ENCODE measurements at places on chromosomes 6 and 20. TPM values are rescaled to one million over a fixed set of nuclear protein-coding genes. Genes with fewer than 3 reads are reported as not detected.

Gene PHF10
- 9.6 TPM for total RNA-seq

Gene KHDC3L
- total RNA-seq: not detected

Gene CALHM5
- 6.3 TPM for total RNA-seq

Gene NKX2-4
- total RNA-seq: not detected

Gene OR12D2
- not detected for total RNA-seq

Gene KCNG1
- total RNA-seq: 15.2 TPM

Gene IRF4
- under 0.01 TPM for total RNA-seq

Gene WFDC2
- total RNA-seq: not detected

Gene C4B
- 6.8 TPM for total RNA-seq

Gene COL9A1
- not detected for total RNA-seq

Gene BTBD3
- total RNA-seq: 47.6 TPM

Gene ANKRD66
- not detected for total RNA-seq

Gene ADGRG6
- 0.33 TPM for total RNA-seq

Gene PRKN
- 7.4 TPM for total RNA-seq

Gene CCN6
- total RNA-seq: not detected

Gene RTEL1
- 12.2 TPM for total RNA-seq

Gene PRR18
- not detected for total RNA-seq

Gene SRXN1
- 73.0 TPM for total RNA-seq

Gene TBXT
- not detected for total RNA-seq

Gene TRIM10
- not detected for total RNA-seq

Gene PHACTR1
- 2.3 TPM for total RNA-seq

Gene PRDM1
- total RNA-seq: 2.8 TPM

Gene ZNF334
- 1.6 TPM for total RNA-seq

Gene PEDS1
- total RNA-seq: 11.3 TPM

Gene TRIM38
- total RNA-seq: 15.1 TPM

Gene MICB
- total RNA-seq: 8.4 TPM

Gene C6orf15
- not detected for total RNA-seq

Gene NINL
- 16.3 TPM for total RNA-seq

Gene EBF4
- total RNA-seq: 0.15 TPM

Gene SNRPB2
- 54.1 TPM for total RNA-seq

Gene ULBP1
- total RNA-seq: 0.44 TPM

Gene HLA-DRB5
- 0.15 TPM for total RNA-seq

Gene KHDC1L
- total RNA-seq: not detected

Gene CNR1
- not detected for total RNA-seq

Gene RBM38
- total RNA-seq: 7.3 TPM

Gene RBPJL
- total RNA-seq: not detected

Gene C6orf58
- total RNA-seq: not detected

Gene HLA-DQA1
- not detected for total RNA-seq

Gene FARS2
- 37.2 TPM for total RNA-seq

Gene RBL1
- total RNA-seq: 19.2 TPM

Gene BPIFB1
- not detected for total RNA-seq

Gene REM1
- not detected for total RNA-seq

Gene PACRG
- 1.3 TPM for total RNA-seq

Gene ATP6V1G2
- total RNA-seq: 5.7 TPM

Gene TMEM217
- 1.8 TPM for total RNA-seq

Gene C6orf52
- total RNA-seq: 0.50 TPM

Gene GLP1R
- not detected for total RNA-seq

Gene UBD
- 0.66 TPM for total RNA-seq

Gene NRN1
- total RNA-seq: 0.83 TPM

Data from smooth muscle cell of trachea (primary cell).